ENCODE measurements at places on chromosomes 12 and 14.

DNA sequence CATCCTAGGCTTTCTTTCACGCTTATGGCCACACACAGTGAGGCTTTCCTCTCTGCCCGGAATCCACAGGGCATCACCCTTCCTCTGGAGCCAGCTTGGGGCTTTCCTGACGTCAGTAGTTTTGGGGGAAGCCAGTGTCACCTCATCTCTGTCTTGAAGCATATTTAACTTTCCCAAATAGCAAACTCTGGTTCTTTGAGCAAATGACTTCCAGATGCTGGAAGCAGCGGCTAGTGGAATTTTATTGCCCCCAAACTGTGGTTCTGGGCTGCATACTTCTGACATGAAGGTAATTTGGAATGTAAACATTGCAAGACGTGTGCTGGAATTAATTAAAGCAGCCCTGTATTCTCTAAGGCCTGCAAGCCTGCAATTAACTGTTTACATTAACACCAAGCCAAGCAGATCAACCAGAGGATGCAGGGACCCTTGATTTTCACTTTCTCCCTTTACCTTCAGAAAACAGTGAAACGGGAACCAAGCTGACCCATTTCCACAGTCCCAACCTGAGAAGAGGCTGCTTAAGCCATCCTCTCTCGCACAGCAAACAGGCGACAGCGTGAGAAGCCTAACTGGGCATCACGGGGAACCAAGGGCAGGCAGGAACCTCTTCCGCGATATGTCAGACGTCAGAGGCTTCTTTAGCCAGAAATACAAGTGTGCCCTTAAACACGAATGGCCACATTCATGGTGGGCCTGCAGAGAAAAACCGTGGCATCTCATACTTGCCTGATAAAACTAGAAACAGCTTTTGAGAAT lies 258.4 kb downstream of the CACNA1C start:
- DNase-seq: no peak

DNA sequence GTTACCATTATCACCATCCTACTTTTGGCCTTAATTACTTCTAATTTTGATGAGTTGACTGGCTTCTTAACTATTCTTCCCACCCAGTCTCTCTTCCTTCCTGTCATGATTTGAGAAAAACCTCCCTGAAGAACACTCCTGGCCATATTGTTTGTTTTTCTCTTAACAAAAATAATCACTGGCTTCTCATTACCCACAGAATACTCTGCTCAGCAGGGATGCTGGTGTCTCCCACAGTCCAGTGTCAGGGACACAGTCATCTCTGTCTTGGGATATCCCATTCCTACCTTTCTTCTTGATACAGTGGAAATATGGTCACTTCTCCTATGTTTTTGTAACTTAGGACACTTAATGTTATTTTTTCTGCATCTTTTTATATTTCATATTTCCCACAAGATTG lies 103.7 kb downstream of the SRGAP1 start:
- DNase-seq: no peak

GRCh38 chr12:57497223-57498131 lies 9.6 kb downstream of the MARS1 start:
- no peak for DNase-seq

GRCh38 chr12:14931359-14931758 lies 7.0 kb downstream of the ERP27 start:
- no peak for DNase-seq

DNA sequence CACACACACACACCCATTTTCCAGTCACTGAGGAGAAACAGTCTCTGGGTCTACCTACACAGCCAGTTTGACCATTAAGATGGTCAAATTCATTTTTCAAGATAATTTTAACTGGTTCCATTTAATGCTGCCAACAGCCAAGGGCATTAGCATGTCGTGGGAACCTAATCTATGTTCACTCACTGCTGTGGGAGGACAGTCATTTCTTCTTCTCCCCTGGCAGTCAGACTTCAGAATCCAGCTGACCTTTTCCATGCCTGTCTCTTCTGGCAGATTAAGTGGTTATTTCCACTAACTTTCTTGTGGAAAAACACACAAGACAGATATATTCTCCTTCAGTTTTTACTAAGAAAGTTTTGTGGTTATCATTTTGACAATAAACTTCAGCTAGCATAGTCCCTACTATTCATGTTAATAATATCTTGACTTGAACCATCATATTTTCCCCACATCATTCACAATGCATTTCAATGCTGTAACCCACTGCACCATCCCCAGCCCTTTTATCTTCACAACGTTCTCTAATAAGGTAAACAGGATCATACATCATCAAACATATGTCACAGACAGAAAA lies 82.2 kb downstream of the DAD1 start:
- no peak for DNase-seq

- DNase-seq: no peak
These were observed 37.7 kb downstream of the LRRC74A start for GRCh38 chr14:76863724-76864407.
